Stimulated activated CD4-positive, alpha-beta T cell treated with anti-CD3 and anti-CD28 coated beads, Interleukin-12 subunit alpha, Interleukin-12 subunit beta, amount 100 ng/mL, for 24 hours (primary cell): ENCODE measurements at places on chromosomes 3 and 15.

- no peak for DNase-seq
These were observed 236.8 kb downstream of the LRRN1 start for GRCh38 chr3:4036046-4036445.

DNA sequence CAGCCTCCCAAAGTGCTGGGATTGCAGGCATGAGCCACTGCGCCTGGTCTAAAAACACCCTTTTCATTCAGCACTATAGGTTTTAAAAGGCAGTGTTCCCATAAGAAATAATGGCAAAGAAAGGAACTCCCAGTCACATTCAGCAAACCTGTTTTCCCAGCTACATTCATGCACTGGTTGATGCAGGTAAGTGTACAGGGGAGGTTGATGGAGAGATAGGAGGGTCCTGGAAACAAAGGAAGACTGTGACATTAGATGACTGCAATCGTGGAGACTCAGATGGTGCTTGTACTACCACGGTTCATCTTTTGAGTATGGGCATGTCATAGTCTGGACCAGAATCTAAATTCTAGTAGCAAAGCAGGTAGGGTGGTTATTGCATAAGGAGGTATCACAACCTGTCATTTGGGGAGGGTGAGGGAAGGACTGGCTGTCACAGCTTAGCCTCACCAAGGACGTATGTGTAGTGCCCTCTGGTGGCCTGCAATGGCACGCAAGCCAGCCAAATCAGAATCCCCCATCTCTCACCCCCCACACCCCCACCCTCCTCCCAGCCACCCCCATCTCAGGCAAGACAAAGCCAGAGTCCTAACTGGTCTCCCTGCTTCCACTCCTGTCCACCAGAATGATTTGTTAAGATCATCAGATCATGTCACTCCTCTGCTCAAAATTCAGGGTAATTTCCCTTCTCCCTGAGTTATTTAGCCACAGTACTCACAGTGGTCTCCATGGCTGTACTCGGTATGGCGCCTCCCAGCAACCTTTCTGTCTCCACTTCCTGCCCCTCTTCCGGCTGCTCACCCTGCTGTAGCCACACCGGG lies 28.8 kb upstream of the UBL7 start:
- DNase-seq: peak; percentile 65

DNA sequence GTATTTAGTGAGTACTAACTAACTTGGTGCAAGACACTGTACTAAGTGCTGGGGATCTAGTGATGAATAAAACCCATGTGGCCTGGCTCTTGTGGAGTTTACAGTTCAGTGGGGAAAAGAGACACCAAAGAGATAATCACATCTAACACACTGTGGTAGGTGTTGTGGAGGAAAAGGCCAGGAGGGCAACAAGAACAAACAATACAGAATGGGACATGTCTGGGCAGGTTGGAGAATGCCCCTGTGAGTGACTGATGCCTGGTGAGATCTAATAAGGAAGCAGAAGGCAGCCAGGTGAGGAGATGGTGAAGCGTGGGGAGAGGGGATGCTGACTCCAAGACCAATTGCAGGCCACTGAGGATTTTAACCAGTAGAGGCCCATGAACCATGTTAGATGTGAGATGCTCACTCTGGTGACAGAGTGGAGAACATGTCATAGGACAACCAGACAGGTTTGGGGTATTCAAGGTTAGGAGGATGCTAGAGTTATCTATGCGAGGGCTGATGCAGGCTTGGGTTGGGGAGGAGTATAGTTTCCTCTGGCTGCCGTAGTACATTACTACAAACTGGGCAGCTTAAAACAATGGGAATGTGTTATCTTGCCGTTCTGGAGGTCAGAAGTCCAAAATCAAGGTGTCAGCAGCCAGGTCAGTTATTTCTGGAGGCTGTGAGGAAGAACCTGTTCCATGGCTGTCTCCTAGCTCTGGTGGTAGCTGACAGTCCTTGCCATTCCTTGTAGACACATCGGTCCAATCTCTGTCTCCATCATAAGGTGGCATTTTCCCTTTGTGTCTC lies 81.4 kb downstream of the ARNT2 start:
- no peak for DNase-seq

DNA sequence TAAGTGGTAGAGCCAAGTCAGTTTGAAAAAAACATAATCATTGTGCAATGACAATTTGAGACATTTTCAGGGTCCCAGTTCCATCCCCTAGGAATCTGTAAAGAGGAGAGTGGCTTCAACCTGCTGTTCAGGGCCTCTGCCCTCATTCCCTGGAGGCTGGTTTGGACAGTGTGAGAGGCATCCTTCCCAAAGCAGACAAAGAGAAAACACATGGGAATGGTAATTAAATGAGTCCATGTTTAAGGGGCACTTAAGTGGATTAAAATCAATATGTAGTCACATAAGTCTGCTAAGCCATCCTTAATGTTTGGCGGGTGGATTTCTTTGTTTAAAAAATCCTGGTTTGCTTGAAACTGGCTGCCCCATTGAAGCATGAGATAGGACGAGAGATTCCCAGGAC lies 146.3 kb upstream of the CTDSPL start:
- no peak for DNase-seq

GRCh38 chr3:149115114-149115513 lies 14.3 kb upstream of the HPS3 start:
- DNase-seq: no peak

DNA sequence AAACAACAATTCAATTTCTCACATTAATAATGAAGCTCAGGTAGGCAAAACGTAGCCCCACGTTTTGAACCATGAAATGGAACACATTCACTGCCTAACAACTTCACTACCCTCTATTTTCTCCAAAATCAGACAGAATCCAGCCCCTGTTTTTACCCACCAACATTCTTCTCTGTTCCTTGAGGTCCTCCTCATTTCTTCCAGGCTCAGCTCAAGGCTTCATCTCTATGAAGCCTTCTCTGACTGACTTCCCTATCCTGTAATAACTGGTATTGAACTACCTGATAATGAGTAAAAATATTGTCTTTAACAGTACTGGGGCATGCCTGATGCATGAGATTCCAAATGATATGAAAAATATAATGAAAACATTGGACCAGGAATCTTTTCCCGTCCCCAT lies 2.2 kb downstream of the TFRC start:
- DNase-seq: no peak

- DNase-seq: no peak
These were observed 24.4 kb upstream of the THBS1 start for GRCh38 chr15:39556461-39556860.

DNA sequence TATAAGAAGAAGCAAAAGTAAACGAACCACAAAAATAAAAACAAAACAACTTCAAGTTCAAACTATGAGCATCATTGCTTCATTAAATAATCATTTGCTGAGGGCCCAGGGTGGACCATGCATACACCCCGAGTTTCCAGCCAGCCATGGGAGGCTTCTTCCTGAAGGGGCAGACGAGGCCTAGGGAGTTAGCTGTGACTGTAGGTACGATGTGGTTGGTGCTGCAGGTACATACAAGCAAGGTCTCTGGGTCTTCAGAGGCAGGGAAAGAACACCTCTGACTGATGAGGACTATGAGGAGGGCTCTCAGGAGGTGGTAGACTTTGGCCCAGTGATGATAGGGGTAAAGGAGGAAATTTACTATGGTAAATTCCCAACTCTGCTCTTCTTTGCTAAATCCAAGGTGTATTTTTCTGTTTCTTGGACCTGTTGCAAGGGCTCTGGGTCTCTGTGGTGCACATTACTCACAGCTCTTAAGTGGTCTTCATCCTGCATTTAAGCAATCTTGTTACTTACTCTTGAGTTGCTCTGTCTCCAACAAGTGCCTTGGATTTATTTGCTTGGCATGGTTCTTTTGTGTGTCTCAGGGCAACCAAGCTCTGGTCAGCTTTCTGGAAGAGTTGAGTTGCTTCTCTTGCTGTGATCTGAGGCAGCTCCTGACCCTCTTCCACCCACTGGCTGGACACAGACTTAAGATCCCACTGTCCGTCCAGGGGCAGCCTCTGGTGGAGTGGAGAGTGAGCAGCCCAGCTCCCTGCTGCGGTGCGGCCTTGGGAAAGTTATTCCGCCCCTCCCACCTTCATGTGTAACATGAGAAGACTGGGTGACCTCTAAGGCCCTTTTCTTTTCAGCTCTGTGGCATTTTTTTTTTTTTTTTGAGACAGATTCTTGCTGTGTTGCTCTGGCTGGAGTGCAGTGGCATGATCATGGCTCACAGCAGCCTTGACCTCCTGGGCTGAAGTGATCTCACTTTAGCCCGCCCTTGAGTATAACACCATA lies 56.1 kb upstream of the KIF23 start:
- no peak for DNase-seq

DNA sequence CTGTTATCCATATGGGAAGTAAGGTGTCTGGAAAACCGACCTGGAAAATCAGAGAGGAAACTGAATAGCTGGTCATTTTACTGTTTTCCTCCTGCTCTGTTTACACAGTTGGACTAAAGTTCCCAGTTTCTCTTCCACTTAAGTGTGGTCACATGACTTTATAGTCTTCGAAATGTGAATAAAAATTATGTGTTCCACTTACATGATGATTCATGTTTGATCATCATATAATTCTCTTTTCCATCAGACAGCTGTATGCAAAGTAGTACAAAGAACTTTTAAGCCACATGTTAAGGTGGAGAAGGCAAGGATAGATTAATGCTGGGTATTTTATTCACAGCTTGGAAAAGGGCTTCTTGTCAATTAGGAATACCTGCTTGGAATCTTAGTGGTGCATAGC lies 525.5 kb upstream of the BCHE start:
- no peak for DNase-seq

- DNase-seq: no peak
These were observed 115.0 kb downstream of the ALDH1A2 start for GRCh38 chr15:57950381-57950946.

- no peak for DNase-seq
These were observed 28.3 kb upstream of the ALDH1L1 start for GRCh38 chr3:126208606-126209256.

- DNase-seq: no peak
These were observed 980.3 kb downstream of the CADM2 start for GRCh38 chr3:85939074-85939482.

- DNase-seq: no peak
These were observed 79.3 kb upstream of the LMOD3 start for GRCh38 chr3:69201658-69202057.

- DNase-seq: no peak
These were observed 41.6 kb upstream of the DLG1 start for GRCh38 chr3:197339841-197340520.

DNA sequence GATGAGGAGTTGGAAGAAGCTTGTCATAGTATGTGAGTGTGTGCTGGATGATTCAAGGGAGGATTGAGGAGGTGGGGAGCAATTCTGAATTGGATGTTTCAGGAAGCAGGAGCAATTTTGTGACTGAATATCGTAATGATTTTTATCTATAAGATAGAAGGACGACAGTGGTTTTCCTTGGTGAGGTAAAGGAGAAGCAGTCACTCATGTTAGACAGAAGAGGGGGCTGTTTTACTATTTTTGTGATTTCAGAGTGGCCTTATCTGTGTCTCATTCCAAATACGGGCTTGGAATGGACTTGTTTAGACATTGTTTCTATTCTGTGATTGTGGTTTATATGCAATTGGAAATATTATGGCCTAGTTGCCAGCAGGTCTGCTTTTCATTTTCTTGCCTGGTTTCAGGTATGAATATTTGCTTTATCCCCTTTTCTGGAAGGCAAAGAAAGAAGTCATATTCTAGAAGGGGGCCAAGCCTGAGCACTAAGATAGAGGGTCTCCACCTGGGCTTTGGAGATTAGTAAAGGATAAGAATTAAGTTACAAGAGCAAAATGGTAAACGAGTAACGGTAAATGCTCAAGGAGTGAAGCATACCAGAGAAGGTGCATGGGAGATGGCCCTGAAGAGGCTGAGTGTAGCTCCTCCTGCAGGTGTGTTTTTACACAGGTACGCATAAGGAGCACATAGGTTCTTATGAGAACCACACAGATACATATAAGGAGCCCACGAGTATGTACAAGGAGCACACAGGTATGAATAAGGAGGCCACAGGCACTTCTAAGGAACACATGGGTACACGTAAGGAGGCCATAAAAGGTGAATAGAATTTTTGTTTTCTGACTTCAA lies 124.6 kb upstream of the KCNAB1 start:
- DNase-seq: no peak

GRCh38 chr3:107684431-107684925 lies 161.7 kb downstream of the BBX start:
- DNase-seq: no peak

GRCh38 chr15:79436037-79436780 lies 4.1 kb downstream of the MINAR1 start:
- no peak for DNase-seq

DNA sequence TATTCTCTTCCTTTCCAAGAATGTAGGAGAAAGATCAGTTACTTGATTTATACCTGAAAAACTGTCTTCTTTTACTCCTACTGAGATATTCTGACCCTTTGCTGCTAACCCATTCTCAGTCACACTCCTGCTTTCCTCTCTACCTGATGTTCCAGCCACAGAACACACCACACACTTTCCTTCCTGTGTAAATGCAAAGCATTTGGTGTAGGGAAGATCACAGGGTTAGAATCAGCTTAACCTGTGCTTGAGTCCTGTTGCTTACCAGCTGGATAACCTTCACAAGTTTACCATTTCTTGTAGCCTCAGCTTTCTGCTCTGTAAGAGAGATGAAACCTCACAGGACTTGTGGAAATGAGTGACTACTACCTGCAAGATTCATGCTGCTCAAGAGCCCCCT lies 489.8 kb upstream of the GOLIM4 start:
- DNase-seq: no peak

DNA sequence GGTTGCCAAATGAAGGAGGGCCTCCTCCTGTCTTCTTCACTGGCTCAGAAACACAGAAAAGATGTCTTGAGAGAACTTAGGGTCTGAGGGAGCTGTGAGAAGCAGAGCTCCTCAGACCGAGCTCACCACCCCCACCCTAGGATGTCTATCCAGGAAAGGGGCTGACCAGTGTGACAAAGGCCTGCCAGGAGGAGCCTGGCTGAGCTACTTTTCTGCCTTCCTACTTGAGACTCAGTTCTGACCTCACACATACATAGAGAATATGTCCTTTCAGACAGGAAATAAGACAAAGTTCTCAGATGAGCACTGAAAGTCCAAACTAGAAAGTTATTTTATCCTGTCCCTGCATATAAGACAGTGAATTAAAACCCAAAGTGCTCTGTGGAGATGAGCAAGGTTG lies 54.5 kb downstream of the KIF9 start:
- DNase-seq: no peak

- DNase-seq: no peak
These were observed 8.7 kb downstream of the U2SURP start for GRCh38 chr3:143010024-143010423.

- no peak for DNase-seq
These were observed 7.5 kb downstream of the GOLGA6L2 start for GRCh38 chr15:23439513-23439912.

DNA sequence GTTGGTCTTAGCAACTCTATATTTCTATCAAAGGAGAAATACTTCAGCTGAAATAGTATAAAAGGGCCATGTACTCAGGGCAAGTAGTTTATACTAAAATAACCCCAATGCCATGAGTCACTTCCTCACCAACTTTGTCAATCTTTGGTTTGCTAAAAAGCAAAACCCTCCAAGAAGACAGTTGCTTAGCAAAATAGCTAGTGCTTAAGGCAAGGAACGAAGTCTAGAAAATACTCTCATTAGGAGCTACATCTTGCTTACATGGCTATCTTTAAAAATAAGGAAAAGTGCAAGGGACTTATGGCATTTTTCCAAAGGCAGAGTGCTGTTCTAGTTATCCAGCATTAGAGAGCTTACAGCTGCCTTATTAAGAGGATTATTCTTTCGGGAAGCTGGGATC lies 28.4 kb downstream of the P3H2 start:
- no peak for DNase-seq

- DNase-seq: no peak
These were observed 119.4 kb downstream of the ECT2 start for GRCh38 chr3:172869784-172870518.

GRCh38 chr3:160129459-160130061 lies 95.7 kb upstream of the C3orf80 start:
- DNase-seq: no peak
